Uterus (tissue), 4 donors: ENCODE measurements at places on chromosomes 1 and 21. TPM values are rescaled to one million over a fixed set of nuclear protein-coding genes. Genes with fewer than 3 reads are reported as not detected.

GRCh38 chr1:208054485-208054884 is 143.6 kb upstream of the CD34 start:
- H3K4me3 ChIP-seq, result no peak overlapping the region
- no peaks in the 10 kb centered on the region for H3K4me1 ChIP-seq
- no peaks in the 10 kb centered on the region for H3K27me3 ChIP-seq
- no peak overlapping the region for H3K27ac ChIP-seq
- H3K36me3 ChIP-seq, result no peaks in the 10 kb centered on the region

DNA sequence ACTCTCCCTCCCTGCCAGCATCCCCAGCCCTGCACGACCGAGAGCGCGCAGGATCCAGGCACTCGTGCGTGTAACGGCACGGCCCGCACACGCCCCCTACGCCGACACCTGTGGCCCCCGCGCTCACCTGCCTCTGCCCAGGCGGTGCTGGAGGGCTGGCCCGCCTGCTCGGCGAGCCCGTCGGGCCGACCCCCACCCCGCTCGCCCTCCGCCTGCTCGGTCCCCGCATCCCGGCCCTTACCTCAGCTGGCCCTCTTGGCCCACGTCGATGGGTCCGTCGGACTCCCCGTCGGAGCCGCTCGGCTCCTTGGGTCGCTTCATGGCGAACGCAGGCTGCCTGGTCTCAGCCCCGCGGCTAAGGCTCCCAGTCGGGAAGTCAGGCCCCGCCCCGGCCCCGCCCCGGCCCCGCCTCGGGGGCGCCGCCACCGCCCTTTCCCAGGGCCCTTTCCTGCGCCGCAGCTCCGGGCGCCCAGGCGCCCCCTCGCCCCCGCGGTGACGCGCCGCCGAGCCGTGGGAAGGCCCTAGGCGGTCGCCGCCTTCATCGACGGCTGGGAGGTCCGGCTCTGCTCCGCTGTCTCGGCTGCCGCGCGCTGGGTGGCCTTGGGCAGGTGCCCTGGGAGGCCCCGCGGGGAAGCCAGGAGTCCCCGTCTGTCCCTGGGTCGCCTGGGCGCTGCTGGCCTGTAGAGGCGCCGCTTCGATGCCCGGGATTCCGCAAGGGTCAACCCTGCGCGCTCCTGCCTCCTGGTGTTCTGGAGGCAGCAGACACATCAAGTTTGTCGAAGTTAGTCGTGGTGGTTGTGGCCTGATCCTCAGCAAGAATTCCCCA is at the start of gene HEYL:
HEYL (minus strand) TSS at position 339 of the 826 bp plus-strand sequence; CDS start at position 321, 18 bp downstream.
- peak; percentile 90 for DNase-seq
- H3K27me3 ChIP-seq, result no peaks in the 10 kb centered on the region
- H3K36me3 ChIP-seq, result no peaks in the 10 kb centered on the region
- H3K4me3 ChIP-seq, result peak within 1 kb of the TSS; percentile 66

- DNase-seq, result no peak
- H3K36me3 ChIP-seq, result no peaks in the 10 kb centered on the region
- no peak overlapping the region for H3K27ac ChIP-seq
- no peak overlapping the region for H3K4me3 ChIP-seq
Observed at GRCh38 chr1:172414331-172414730, 6.2 kb upstream of the C1orf105 start.

The USP48 gene
- total RNA-seq, result 40.6 TPM

- H3K27me3 ChIP-seq, result no peaks in the 10 kb centered on the region
- H3K4me3 ChIP-seq, result no peak overlapping the region
- peak overlapping the region; percentile 40 for H3K27ac ChIP-seq
- H3K36me3 ChIP-seq, result no peaks in the 10 kb centered on the region
- peaks cover 8% of the 10 kb centered on the region for H3K4me1 ChIP-seq
Observed at GRCh38 chr1:183859831-183860230, 54.9 kb downstream of the RGL1 start.

The TNFRSF18 gene
- total RNA-seq, result not detected

The SLC22A15 gene
- total RNA-seq, result 3.8 TPM

- no peaks in the 10 kb centered on the region for H3K27me3 ChIP-seq
- H3K4me3 ChIP-seq, result no peak overlapping the region
- no peaks in the 10 kb centered on the region for H3K4me1 ChIP-seq
- no peak for DNase-seq
Observed at GRCh38 chr1:208387908-208388811, 144.0 kb upstream of the PLXNA2 start.

DNA sequence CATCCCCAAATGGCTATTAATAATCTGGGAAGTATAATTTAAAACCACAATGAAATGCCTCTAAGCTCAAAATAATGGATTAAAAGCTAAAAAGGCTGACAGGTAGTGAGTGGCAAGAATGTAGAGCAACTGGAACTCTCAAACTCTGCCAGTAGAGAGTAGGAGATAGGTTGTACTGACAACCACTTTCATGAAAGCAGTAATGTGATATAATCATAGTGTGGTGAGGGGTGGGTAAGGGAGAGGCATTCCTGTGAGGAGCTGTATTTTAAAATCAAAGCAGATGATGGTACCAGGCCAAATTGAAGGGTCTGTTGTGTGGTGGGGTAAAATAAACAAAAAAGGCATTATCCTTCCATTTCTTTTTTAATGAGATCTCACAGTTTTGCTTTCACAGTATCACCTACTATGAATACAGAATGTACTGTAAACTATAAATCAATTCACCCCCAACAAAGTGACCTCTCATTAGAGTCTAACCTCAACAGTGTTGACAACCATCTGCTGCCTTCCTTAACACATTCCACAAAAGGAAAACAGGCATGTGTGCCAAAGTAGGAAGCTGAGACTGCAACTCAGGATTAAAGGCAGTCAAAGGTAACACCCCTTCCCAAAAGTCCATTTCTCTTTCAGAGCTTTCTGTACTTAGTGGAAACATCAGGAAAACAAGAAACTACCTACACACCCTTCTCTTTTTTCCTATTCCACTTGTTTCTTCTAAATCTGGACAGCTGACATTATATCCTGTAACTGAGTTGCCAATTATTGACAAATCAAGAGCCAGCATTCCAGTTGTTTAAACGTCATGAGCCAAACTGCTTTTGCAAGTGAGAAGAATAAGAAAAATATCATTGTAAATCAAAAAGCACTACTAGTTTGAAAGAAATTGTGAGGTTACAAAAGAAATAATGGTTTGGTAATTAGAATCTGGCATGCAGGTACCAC is 130.8 kb downstream of the FAF1 start:
- H3K4me1 ChIP-seq, result no peaks in the 10 kb centered on the region
- no peak for DNase-seq
- no peaks in the 10 kb centered on the region for H3K36me3 ChIP-seq
- H3K27me3 ChIP-seq, result no peaks in the 10 kb centered on the region
- H3K27ac ChIP-seq, result no peak overlapping the region

GRCh38 chr1:243716906-243717305 is 133.1 kb downstream of the AKT3 start:
- no peak overlapping the region for H3K27ac ChIP-seq
- no peaks in the 10 kb centered on the region for H3K4me1 ChIP-seq
- DNase-seq, result no peak
- no peak overlapping the region for H3K4me3 ChIP-seq

GRCh38 chr1:238752327-238752726 is 634.0 kb upstream of the CHRM3 start:
- no peak for DNase-seq
- H3K4me3 ChIP-seq, result no peak overlapping the region
- H3K27me3 ChIP-seq, result no peaks in the 10 kb centered on the region
- no peaks in the 10 kb centered on the region for H3K4me1 ChIP-seq
- H3K27ac ChIP-seq, result no peak overlapping the region

- no peaks in the 10 kb centered on the region for H3K27me3 ChIP-seq
- no peaks in the 10 kb centered on the region for H3K36me3 ChIP-seq
- no peak for DNase-seq
- H3K4me3 ChIP-seq, result no peak overlapping the region
Observed at GRCh38 chr1:110494522-110495406, 24.2 kb downstream of the KCNA10 start.

DNA sequence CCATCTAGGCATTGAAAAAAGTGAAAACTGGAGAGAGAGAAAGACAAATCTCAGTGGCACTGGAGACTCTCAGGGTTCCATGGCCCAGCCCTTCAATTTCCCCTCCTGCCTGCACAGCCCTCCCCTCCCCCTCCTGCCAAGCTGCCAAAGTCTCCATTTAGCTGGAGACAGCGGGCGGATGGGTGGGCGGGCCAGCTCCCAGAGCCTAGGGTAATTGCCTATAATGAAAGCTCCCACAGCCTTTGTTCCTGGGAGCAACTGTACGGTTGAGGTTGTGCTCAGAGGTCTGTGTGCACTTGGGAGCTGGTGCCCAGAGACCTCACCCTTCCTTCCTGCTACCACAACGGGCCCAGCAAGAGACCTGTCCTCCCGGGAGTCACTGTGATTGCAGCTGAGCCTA is 89.6 kb downstream of the NAV1 start:
- no peak for DNase-seq
- H3K4me3 ChIP-seq, result no peak overlapping the region
- no peaks in the 10 kb centered on the region for H3K4me1 ChIP-seq
- no peak overlapping the region for H3K27ac ChIP-seq

GRCh38 chr1:2583331-2583791 is 3.2 kb upstream of the PRXL2B start:
- no peaks in the 10 kb centered on the region for H3K4me1 ChIP-seq
- no peaks in the 10 kb centered on the region for H3K27me3 ChIP-seq
- no peak for DNase-seq

GRCh38 chr21:37176716-37177115 is 90.4 kb downstream of the VPS26C start:
- no peaks in the 10 kb centered on the region for H3K36me3 ChIP-seq
- no peak overlapping the region for H3K4me3 ChIP-seq
- no peak overlapping the region for H3K27ac ChIP-seq
- DNase-seq, result no peak
- no peaks in the 10 kb centered on the region for H3K27me3 ChIP-seq

The FCRL6 gene
- not detected for total RNA-seq

The LMO4 gene
- 47.9 TPM for total RNA-seq

The PLA2G2A gene
- total RNA-seq, result not detected

GRCh38 chr1:26145041-26145959 is 13.6 kb upstream of the FAM110D start:
- no peaks in the 10 kb centered on the region for H3K36me3 ChIP-seq
- H3K27ac ChIP-seq, result no peak overlapping the region
- no peak overlapping the region for H3K4me3 ChIP-seq
- no peaks in the 10 kb centered on the region for H3K4me1 ChIP-seq

DNA sequence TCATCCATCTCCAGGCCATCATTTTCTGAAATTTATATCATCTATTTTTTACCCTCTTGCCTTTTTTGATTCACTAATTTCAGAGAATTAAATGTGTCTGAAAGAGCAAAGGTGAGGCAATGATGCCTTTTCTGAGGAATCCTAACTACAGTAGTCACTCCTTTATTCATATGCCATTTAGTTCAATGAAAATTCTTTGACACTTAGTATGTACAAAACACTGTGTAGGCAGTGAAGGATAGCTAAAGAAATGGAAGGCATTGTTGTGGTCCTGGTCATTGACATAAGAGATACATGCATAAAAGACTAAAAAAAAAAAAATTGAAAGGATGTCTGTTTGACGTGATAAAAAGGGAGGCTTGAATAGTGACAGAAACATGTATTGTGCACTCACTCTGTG is 171.9 kb upstream of the BEND5 start:
- no peak overlapping the region for H3K4me3 ChIP-seq
- no peak for DNase-seq
- no peaks in the 10 kb centered on the region for H3K4me1 ChIP-seq
- H3K27ac ChIP-seq, result no peak overlapping the region
- H3K27me3 ChIP-seq, result no peaks in the 10 kb centered on the region

The TRAF3IP3 gene
- not detected for total RNA-seq

DNA sequence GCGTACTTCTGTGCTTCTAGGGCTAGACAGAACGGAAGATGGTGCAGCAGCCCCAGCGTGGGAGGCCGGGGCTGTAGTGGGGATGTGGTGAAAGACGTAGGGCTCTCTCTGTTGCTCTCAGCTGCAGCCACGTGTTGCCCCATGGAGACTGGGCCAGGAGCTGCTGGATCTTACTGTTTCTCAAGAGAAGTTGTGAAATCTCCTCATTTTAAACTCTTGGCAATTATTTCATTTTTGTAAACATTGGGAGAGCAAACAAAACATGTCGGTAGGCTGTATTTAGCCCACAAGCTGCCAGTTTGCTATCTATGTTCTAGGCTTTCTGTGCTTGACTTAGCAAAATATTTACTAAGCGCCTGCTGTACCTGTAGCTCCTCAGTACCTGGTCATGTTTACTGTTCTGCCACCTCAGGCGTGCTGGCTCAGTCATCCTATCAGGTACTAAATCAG is 15.9 kb upstream of the ELOA start:
- no peak overlapping the region for H3K4me3 ChIP-seq
- H3K4me1 ChIP-seq, result no peaks in the 10 kb centered on the region
- no peaks in the 10 kb centered on the region for H3K27me3 ChIP-seq
- DNase-seq, result peak; percentile 76

DNA sequence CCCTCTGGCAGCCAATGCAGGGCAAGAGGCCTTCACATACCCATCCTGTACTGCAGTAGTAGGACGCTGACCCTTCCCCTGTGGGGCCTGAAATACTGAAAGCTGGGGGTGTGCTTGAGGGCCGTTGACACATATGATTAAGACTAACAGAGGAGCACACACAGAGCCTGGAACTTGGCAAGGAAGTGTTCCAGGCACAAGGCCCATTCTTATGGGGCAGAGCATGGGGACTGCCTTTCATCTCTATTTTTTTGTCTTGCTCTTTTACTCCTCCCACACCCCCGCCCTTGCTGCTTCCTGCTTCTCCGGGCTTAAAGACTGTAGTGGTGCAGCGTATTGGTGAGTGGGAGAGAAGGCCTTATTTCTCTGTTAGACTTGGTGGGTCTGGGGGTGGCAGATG is 137.4 kb downstream of the BACH1 start:
- no peak for DNase-seq
- H3K36me3 ChIP-seq, result no peaks in the 10 kb centered on the region
- H3K27me3 ChIP-seq, result no peaks in the 10 kb centered on the region
- H3K27ac ChIP-seq, result no peak overlapping the region

GRCh38 chr1:234893725-234894630 is 234.7 kb downstream of the TOMM20 start:
- H3K4me1 ChIP-seq, result no peaks in the 10 kb centered on the region
- no peaks in the 10 kb centered on the region for H3K27me3 ChIP-seq
- H3K4me3 ChIP-seq, result no peak overlapping the region
- H3K27ac ChIP-seq, result peak overlapping the region; percentile 28

DNA sequence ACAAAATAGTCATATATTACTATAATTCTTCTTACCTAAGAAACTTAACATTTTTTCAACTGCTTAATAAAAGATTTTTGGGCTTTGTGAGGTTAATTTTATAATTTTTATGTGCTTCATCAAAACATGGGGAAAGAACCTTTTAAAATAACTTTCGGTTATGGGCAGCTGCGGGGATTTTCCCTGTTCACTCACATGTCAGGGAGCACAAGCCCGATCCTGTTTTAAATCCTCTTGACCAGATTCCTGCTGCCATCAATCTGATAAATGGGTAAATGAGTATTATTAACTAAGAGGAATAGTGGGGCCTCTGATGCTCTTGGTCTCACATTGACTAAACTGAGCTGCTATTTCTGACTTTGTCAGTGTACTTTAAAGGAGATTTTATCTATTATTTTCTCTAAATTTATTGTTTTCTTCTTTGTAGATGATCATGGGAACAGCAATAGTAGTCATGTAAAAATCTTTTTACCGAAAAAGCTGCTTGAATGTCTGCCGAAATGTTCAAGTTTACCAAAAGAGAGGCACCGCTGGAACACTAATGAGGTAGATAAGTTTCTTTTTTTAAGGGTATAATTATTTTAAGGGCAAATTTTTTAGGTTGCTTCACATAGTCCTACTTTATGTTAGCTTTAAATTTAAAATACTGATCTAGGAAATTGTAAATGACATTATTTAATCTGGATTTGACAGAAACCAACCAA is 39.6 kb downstream of the CAMTA1 start:
- H3K27me3 ChIP-seq, result no peaks in the 10 kb centered on the region
- H3K4me3 ChIP-seq, result no peak overlapping the region
- H3K4me1 ChIP-seq, result no peaks in the 10 kb centered on the region
- DNase-seq, result no peak
- no peaks in the 10 kb centered on the region for H3K36me3 ChIP-seq

The TDRD5 gene
- total RNA-seq, result not detected

GRCh38 chr1:154730986-154731489 is 123.1 kb upstream of the ADAR start:
- no peak overlapping the region for H3K4me3 ChIP-seq
- H3K4me1 ChIP-seq, result peaks cover 45% of the 10 kb centered on the region
- peak overlapping the region; percentile 92 for H3K27ac ChIP-seq
- peak; percentile 85 for DNase-seq
